ENCODE measurements at places on chromosomes 7 and 10.

DNA sequence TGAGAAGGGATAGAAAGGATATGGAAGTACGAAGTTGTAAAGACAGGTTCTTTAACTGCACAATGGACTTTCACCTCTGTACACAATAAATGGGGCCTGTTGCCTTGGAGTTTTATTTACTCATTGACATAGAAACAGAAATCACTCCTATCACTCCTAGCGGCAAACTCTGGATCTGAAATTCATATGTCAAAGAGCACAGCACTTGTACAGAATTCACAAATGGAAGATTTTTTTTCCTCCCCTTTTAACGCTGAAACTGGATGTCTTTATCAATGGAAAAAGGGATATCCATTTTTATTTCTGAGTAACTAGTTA is 18.2 kb downstream of the NT5C3A start:
- peak; percentile 93 for DNase-seq

- no peak for DNase-seq
Observed at GRCh38 chr10:8059191-8059936, 4.9 kb downstream of the GATA3 start.

DNA sequence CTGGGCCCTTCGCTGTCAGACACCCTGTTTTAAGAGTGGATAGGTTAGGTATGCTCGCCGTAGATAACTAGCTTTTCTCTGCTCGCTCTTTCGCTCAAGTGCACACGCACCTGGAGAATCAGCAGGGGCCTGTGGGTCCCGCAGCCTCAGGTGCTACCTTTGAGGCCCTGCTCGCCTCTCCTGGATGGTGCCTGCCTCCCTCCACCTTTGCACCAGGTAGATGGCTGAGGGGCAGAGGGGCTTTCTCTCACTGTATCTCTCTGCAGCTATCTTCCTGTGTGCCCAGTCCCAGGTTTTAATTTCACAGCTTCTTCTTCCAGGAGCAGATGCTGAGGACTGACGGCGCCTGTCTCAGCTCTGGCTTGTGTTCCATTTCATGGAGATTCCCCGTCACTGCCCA is 227.9 kb downstream of the TCF7L2 start:
- no peak for DNase-seq

GRCh38 chr7:7746458-7746857 is 28.1 kb upstream of the RPA3 start:
- no peak for DNase-seq

GRCh38 chr10:118764195-118764594 is 9.4 kb upstream of the CACUL1 start:
- no peak for DNase-seq
